Stimulated activated CD4-positive, alpha-beta T cell treated with anti-CD3 and anti-CD28 coated beads, Interleukin-1b, Interleukin-23, amount 100 ng/mL, for 1 hour (primary cell): ENCODE measurements at places on chromosomes 6 and 20.

- no peak for DNase-seq
Observed at GRCh38 chr6:150243620-150244314, 100.9 kb downstream of the PPP1R14C start.

DNA sequence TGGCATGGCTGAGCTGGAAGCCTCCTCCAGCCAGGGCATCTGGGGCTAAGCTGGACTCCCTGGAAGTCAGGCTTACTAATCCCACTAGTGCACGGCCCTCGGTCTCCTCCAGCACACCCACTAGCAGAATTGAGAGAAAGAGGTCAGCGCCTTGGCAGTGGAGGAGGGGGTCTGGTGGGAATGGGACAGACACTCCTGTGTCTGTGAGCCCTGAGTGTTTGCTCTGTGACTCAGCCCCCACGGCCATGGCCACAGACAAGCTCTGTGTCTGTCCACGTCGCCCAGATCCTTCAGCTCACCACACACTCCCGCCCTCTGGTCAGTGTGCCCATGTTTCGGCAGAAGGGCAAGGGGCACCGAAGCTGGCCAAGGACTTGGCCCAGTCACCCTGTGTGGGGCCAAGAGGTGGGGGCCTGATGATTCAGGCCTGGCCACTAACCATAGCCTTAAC lies 8.8 kb downstream of the MDFI start:
- DNase-seq, result no peak

- DNase-seq, result no peak
Observed at GRCh38 chr6:63864061-63864460, 228.5 kb downstream of the PHF3 start.

- no peak for DNase-seq
Observed at GRCh38 chr6:170039156-170040114, 251.4 kb downstream of the DLL1 start.

- DNase-seq, result no peak
Observed at GRCh38 chr6:79742030-79742429, 110.9 kb downstream of the SH3BGRL2 start.

- no peak for DNase-seq
Observed at GRCh38 chr6:44734886-44735629, 347.6 kb downstream of the CDC5L start.

DNA sequence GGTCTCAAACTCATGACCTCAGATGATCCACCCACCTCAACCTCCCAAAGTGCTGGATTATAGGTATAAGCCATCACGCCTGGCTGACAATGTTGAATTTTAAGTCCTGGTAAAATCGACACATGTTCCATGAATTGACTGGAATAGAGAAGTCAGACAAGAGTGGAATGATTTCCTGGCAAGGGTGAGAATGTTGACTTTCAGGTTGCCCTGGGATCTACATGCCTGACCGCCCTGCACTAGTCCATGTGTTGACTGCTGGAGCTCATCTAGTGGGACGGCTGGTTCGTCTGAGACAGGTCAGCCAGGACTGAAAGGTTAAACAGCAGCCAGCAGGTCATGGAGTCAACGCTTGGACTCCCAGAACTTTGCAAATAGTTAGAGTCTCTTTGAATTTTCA lies 88.8 kb downstream of the SASH1 start:
- no peak for DNase-seq

DNA sequence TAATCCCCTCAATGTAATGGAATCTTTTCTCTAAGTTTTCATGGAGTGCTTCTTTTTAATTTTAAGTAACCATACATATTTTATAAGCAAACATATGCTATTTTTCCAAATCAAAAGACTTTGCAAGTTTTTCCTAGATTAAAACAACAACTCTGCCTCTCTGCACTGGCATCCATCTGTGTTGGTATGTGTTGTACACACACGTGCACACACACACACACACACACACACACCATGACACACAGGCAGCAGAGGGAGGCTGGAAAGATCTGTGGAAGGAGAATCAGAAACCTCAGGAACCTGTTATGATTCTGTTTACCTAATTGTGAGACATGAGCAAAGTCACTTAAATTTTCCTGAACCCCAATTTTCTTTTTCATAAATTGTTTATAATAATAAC lies 295.0 kb upstream of the PRDM1 start:
- DNase-seq, result no peak

DNA sequence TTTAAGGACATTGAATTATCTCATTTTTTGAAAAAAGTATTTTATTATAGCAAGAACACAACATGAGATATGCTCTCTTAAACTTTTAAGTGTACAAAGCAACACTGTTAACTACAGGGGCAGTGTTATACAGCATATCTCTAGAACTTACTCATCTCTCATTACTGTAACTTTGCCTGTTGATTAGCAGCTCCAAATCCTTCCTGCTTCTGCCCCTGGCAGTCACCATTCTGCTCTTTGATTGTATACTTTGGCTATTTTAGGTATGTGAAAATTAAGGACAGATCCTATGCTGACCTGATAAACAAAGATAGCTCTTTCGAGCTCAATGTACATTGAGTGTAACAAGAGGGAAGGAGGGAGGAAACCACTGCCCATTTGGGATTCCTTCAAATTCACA lies 1349.8 kb upstream of the GJE1 start:
- no peak for DNase-seq

DNA sequence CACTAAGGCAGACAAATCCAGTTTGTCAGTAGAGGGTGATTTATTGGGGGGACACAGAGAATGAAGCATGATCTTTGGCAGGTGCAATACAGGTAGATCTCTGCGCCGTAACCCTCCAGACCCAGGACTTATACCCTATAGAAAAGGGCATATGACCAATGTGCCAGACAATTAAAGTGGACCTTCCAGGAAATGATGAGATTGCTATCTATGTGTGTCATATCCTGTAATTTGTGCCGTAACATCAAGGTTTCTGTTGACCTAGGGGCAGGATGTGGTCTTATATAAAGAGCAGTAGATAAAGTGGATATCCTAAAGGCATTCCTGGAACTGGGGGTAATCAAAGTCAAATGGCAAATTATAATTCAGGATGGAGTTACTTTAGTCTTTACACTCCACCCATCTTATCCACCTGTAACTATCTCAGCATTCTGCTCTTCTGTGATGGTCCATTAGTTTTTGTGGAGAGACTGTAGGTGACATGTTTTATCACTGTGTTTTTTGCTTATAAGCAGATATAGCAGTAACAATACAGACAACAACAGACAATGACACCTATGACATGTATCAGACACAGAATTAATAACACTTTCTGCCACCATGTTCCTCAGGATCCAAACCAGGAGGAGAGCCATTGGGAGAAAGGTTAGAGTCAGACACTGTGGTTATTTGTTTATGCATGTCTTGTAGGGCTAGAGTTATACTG lies 43.1 kb upstream of the ZNF337 start:
- DNase-seq, result no peak

GRCh38 chr6:135018941-135019340 lies 35.7 kb downstream of the HBS1L start:
- no peak for DNase-seq

DNA sequence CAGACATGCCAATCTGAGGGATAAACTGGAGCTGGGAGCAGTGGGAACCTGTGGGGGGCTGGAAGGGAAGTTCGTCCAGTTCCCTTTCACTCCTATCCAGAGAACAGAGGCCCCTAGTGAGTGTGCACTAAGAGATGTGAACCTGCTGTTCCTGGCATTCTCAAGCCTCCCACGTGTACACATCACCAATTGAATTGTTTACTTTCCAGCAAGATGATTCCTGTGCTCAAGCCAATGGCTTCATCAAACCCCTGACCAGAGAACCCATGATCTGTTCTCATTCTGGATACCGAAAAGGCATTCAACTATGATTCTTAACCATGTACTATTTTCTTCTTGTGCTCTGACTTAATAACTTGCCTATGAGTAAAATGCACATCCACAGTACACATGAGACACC lies 10.2 kb upstream of the SLC22A3 start:
- no peak for DNase-seq

GRCh38 chr20:17987988-17988387 lies 19.2 kb downstream of the MGME1 start:
- no peak for DNase-seq

GRCh38 chr6:146286961-146287360 lies 256.7 kb upstream of the RAB32 start:
- no peak for DNase-seq

DNA sequence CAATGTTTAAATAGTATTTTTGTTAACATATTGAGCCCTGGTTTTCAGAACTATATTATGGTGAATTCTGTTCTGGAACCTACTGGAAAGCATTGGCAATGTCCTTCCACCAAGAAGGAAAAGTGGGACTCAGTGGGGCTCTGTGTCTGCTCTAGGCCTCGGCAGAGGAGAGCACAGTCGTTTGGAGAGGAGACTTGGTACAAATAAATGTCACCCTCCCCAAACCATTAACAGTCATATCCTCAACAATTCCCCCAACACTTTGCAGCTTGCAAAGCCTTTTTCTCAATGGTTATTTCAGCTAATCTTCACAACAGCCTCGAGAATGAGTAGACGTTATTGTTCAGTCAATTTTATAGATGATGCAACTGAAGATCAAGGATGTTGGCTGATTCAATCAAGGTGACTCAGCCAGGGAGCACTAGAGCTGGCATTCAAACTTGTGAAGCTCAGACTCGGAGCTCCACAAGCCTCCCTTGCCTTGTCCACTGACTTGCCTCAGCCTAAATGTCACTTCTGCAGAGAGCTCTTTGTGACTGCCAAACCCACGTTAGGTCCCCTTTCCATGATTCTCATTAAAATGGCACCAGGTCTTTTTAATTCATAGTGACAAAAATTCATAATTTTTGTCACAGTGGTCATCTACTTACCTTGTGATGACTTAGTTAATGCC lies 60.6 kb downstream of the TOX2 start:
- no peak for DNase-seq
